ENCODE measurements at places on chromosomes 3 and 15.

- DNase-seq: no peak
These were observed 793.5 kb downstream of the ROBO1 start for GRCh38 chr3:78974181-78974790.

DNA sequence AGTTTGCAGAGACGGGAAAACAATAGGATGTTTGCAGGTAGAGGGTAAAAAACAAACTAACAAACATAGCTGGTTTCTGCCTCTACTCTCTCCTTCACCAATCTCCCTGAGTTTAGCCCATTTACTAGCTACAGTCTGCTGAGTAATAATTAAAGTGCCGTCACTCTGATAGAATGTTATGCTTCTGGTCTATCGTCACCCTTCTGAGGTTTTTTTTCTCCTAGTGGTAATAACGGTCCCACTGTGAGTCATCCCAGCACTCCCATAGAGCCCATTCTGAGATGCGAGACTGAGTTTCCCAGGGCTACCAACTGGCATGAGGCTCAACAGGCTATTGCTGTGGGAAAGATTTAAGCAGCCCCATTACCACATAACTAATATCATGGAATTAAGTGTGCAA, 56.4 kb downstream of the PLAAT1 start:
- DNase-seq: no peak

GRCh38 chr3:102104033-102104432, 254.7 kb downstream of the NFKBIZ start:
- DNase-seq: no peak

DNA sequence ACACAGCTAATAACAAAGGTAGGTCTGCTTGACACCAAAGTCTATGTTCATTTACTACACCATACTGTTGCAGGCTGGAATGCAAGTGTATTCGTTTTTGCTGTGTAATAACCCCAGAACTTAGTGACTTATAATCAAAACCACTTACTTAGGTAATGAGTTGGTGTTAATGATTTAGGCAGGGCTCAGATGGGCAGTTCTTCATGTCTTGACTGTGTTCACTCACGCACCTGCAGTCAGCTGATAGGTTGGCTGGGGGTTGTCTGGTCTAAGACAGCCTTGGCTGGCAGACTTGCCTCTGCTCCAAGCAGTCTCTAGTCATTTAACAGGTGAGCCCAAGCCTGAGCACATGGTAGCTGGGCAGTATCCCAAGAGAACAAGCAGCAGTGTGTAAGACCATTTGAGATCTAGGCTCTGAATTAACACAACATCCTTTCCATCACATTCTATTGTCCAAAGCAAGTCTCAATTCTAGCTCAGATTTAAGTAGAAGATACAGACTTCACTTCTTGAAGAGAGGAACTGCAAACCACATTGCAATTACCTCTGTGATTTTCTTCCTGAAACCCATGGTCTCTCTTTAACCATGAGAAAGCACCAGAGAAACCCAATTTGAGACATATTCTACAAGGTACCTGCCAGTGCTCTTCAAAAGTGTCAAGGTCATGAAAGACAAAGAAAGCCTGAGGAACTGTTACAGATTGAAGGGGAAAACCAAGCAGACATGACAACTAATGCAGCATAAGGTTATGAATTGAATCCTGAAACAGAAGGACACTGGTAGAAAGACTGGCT, 13.3 kb upstream of the DCLK3 start:
- no peak for DNase-seq

GRCh38 chr3:184645336-184645735, 66.5 kb downstream of the MAGEF1 start:
- no peak for DNase-seq

DNA sequence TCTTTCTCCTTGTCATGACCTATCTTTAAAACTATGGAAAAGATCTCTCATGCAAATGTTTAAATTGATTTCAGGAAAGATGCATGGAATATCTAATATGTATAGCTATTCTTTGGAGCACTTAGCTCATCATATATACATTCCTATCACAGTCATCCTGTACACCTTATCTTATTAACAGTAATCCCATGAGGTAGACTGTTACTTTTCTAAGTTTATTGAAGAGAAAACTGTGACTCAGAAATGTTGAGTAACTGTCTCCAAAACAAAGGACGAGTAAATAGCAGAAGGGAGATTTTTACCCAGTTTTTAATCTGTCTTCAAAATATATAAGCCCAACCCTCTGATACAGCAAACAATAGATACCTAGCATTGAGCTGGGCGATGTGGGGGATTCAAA, 308.3 kb downstream of the GAP43 start:
- DNase-seq: no peak

DNA sequence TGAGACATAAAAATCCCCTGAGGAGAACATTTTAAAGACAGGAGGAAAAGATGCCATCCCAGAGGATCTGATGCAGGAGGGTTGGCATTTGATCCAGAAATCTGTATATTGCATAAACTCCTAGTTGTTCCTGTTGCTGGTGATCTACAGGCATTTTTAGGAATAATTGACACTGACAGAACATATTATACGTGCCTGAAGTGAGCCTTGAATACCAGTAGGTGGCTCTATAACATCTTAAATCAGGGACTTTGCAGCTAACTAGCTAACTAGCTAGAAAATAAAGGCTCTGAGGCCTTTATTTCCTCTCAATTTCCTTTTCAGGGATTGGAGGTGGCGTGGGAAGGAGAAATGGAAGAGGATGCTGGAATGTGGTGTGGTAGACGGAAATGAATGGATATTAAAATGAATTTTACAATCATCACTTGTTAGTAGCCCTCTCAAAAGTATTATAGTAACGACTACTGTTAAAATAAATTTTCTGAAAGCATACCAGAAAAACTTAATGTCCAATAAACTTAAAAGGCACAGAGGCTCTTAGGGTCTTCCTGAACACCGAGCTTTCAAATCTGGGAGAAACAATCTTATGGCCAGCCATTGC, 73.8 kb upstream of the ZBED2 start:
- no peak for DNase-seq

GRCh38 chr15:67142092-67142766, 76.8 kb downstream of the SMAD3 start:
- no peak for DNase-seq

DNA sequence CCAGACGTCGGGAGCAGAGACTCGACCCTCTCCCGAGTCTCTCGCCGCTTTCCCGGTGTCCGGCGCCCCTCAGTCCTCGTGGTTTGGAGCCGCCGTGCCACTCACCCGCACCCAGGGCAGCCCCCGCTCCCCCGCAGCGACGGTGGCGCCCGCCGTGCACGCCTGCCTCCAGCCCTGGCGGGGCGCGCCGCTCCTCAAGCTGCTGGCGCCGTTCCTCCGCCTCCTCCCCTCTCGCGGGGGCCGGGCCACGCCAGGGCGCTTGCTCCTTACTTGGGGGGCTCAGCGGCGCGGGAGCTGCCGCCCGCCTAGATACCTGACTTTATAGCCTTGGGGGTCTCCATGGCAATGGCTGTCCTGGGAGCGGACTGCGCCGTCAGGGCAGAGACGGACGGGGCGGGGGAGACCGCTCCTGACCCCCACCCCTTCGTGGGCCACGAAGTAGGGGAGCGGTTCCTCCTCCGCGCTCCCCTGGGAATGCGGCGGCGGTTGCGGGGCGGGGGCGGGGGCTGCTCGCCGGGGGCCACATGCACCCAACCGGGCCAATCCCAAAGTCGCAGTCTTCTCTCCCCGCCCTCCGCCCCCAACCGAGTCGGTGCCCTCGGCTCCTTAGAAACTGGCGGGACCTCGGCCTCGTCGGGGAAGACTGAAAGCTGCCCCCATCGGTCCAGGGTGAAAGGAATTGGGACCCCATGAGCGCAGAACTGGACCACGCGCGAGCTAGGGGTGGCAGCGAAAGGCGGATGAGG, at the start of gene ANKRD63:
Gene ANKRD63, minus strand, starts transcription at position 196 of the 746 bp plus-strand sequence. CDS start 478 bp downstream, outside the sequence.
- DNase-seq: no peak

- DNase-seq: no peak
These were observed 120.2 kb upstream of the IGSF10 start for GRCh38 chr3:151581035-151581434.

GRCh38 chr3:44065311-44066094, 176.2 kb upstream of the TOPAZ1 start:
- no peak for DNase-seq

- DNase-seq: no peak
These were observed 77.0 kb downstream of the CCK start for GRCh38 chr3:42189001-42189460.

DNA sequence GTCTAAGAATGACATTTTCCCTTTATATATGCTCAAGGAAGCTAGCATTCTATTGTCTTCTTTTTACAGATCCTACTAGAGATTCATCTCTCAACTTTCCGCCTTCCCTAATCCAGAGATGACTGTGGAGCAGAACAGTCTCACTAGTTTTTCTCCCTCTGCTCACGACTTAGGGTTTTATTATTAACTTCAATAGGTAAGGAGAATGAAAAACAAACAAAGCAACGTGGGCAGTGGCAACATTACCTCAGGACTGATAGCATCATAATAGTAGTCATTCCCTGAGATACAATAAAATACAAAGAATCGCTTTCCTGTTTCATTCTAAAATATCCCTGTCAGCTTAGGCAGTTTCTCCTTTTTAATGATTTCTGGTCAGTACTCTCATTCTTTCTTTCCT, 154.3 kb upstream of the PLAAT1 start:
- no peak for DNase-seq

DNA sequence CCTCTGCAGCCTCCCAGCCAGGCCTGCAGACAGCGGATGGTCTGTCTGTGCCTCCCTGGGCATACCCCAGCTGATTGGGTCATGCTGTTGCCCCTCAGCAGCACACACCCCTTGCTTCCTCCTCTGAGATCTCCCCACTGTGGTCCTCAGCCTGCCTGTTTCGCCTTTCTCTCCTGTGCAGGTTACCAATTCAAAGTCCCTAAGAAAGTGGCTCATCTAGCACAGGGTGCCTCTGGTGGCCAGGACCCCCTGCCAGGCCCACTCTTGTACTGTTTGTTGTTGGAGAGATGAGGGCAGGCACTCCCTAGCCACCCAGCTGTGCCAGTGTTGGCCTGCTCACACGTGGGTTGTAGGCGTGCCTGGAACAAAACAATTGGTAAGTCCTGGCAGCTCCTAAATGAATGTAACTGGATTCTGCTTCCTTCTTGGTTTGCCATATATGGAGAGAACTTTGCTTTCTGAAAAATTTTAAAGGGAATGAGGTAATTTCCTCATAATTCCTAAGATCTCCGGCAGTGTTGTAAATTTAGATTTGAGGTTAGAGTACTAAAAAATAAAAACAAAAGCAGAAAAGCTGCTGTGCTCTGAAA, 213.2 kb upstream of the IL12A start:
- DNase-seq: no peak

All from activated CD4-positive, alpha-beta T cell treated with anti-CD3 and anti-CD28 coated beads, Interleukin-2, amount 50 U/mL, for 48 hours (primary cell).